ENCODE measurements at places on chromosomes 3 and 15.

DNA sequence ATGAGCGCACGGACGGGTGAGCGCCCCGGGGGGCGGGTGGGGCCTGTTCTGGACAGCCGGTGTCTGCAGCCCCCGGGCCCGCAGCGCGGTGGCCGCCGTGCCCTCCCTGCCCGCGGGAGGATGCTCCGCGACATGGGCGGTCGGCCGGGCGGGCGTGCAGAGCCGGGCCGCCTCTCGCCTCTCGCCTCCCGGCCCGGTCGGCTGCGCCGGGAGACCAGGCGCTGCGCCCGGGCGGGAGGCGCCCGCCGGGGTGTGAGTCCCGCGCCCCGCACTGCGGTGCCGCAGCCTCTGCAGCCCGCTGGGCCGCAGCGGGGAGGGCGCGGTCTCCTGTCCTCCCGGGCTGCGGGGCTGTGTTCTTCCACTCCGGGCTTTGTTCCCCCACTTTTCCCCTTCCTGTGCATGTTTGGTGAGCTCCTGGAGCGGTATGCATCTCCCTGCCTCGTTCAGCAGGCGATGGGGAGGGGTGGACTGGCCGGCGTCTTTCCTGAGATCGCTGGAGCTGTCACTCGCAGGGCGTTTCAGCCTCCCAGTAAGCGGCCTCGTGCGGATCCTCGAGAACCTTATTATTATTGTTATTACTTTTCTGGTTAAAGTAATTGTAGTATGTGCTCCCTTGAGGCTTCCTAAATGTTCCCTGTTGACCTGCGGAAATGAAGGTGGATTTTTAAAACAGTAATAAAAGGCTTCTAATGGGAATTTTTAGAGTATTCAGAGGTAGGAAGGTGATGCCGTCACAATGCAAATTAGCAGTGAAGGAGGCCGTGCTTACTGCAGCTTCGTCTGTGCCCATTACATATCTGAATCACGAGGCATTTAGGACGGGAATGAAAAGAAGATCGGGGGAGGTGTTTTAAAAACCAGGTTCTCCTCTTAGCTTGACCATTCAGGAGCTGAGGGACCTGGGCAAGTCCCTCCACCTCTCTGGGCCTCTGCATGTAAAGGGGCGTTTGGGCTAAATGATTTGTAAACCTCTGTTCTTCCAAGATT is 593 bp downstream of the TMOD2 start:
- DNase-seq, result peak; percentile 52

DNA sequence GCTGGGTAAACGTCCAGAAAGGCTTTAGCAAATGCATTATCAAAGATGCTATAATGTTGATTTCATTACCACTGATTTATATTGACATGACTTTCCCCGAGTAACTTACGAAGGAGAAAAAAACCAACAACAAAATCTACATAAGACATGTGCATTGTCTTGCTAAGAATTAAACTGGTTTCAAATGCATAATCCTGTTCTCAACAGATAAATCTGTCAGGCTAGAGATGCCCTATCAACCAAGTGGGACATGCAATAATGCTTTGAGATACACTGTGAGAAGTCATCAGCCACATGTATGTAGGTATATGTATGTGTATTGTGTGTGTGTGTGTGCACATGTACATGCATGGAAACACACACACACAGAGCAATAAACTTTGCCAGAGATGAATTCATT is 195.6 kb downstream of the MEIS2 start:
- no peak for DNase-seq

DNA sequence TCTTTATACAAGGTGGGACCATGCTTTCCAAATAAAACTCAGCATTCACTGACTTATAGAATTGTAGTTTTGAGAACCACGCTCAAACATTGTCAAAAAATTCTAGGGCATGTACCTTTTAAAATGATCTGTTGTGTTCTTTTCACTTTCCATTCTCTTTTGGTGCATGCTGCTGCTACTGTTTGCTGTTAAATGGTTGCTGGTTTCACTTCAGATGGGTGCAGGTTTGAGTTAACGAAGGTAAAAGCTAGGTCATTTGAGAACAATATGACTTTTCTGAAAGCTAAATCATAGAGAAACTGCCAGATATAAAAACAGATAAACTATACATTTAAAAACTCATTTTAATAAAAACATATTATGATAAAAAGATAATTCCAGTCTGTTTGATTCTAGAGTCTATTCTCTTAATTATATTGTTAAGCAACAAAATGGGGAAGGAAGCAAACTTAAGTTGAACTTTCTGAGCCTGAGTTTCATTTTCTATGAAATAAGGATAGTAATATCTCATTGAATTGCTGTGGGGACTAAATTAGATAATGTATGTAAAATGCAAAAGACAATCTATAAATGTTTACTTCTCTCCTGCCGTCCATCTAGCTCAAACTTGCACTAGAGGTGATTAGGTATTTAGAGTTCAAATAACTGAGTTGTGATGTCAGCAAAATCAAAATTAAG is 82.4 kb downstream of the OXSM start:
- DNase-seq, result no peak

GRCh38 chr15:36117296-36117787 is 462.1 kb upstream of the CDIN1 start:
- DNase-seq, result no peak
